ENCODE measurements at places on chromosomes 7 and 10. TPM values are rescaled to one million over a fixed set of nuclear protein-coding genes. Genes with fewer than 3 reads are reported as not detected.
A peak's percentile ranks its signal among the peaks of the same experiment; 100 is the strongest.

DNA sequence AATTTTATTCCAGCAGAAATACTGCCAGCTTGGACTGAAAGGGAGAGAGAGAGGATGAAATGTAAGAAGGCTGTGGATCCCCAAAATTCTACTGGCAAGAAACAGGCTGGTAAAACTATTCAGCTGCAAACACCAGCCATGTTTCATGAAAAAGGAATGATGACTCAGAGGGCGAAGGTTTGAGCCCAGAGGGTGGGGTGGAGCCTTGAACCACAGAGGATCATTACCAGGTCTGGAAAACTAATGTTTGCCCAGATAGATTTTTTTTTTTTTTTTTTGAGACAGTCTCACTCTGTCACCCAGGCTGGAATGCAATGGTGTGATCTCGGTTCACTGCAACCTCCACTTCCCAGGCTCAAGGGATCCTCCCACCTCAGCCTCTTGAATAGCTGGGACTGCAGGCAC, 41.7 kb upstream of the NRF1 start:
- H3K4me3 ChIP-seq = no peak overlapping the region
- H3K36me3 ChIP-seq = no peaks in the 10 kb centered on the region
- no peak overlapping the region for H3K27ac ChIP-seq
- H3K27me3 ChIP-seq = peaks cover 16% of the 10 kb centered on the region
- no peaks in the 10 kb centered on the region for H3K4me1 ChIP-seq

- no peak for DNase-seq
- H3K4me1 ChIP-seq = no peaks in the 10 kb centered on the region
- peaks cover 20% of the 10 kb centered on the region for H3K36me3 ChIP-seq
Measured at GRCh38 chr7:157241631-157242030, 95.2 kb upstream of the DNAJB6 start.

GRCh38 chr10:29735628-29736365, 101.0 kb upstream of the SVIL start:
- peaks cover 10% of the 10 kb centered on the region for H3K36me3 ChIP-seq
- peak; percentile 82 for DNase-seq
- peaks cover 32% of the 10 kb centered on the region for H3K4me1 ChIP-seq
- peak overlapping the region; percentile 86 for H3K4me3 ChIP-seq

DNA sequence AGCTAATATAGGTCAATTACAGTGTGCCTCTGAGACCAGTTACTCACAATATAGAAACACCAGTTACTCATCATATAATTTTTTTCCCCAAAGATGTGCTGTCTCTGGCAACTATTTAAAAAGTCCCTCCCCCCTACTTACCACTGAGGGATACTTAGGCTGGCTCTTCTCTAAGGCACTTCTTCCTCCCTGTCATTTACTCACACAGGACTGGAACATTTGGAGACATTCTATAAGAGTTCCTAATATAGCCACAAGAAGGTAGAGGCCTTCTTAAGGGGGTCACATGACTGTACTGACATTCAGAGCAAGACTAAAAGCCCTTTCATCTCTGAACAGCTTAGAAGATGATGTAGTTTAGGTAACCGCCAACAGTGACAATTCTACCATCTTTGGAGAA, 44.4 kb upstream of the SLIT1 start:
- H3K27ac ChIP-seq = no peak overlapping the region
- peaks cover 3% of the 10 kb centered on the region for H3K4me1 ChIP-seq
- H3K4me3 ChIP-seq = no peak overlapping the region
- H3K36me3 ChIP-seq = peaks cover 48% of the 10 kb centered on the region
- DNase-seq = no peak

Gene TBX20
- total RNA-seq = 0.17 TPM

DNA sequence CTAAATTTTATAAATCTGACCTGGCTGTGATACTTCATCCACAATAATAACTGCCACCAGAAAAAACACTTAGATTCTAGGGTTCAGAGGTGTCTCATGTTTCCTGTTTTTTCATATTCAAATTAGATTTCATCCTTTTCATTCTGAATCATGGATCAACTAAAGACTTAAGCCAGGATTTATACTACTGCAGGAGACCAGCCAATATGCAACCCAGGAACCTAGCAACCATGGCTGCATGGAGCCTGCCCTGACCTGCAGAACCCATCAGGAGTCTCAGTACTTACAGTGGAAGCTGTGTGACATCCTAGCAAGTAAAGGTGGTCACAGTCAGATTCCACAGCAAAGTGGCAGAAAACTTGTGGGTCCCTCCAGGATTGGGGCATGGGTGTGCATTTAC, 40.5 kb upstream of the RNF148 start:
- H3K36me3 ChIP-seq = no peaks in the 10 kb centered on the region
- no peak for DNase-seq
- H3K4me1 ChIP-seq = no peaks in the 10 kb centered on the region
- no peaks in the 10 kb centered on the region for H3K27me3 ChIP-seq
- H3K27ac ChIP-seq = no peak overlapping the region

Gene VWA2
- total RNA-seq = not detected

- no peak overlapping the region for H3K27ac ChIP-seq
- DNase-seq = no peak
- H3K27me3 ChIP-seq = no peaks in the 10 kb centered on the region
- no peak overlapping the region for H3K4me3 ChIP-seq
- no peaks in the 10 kb centered on the region for H3K36me3 ChIP-seq
- no peaks in the 10 kb centered on the region for H3K4me1 ChIP-seq
Measured at GRCh38 chr10:4944841-4945240, 18.4 kb upstream of the AKR1C1 start.

DNA sequence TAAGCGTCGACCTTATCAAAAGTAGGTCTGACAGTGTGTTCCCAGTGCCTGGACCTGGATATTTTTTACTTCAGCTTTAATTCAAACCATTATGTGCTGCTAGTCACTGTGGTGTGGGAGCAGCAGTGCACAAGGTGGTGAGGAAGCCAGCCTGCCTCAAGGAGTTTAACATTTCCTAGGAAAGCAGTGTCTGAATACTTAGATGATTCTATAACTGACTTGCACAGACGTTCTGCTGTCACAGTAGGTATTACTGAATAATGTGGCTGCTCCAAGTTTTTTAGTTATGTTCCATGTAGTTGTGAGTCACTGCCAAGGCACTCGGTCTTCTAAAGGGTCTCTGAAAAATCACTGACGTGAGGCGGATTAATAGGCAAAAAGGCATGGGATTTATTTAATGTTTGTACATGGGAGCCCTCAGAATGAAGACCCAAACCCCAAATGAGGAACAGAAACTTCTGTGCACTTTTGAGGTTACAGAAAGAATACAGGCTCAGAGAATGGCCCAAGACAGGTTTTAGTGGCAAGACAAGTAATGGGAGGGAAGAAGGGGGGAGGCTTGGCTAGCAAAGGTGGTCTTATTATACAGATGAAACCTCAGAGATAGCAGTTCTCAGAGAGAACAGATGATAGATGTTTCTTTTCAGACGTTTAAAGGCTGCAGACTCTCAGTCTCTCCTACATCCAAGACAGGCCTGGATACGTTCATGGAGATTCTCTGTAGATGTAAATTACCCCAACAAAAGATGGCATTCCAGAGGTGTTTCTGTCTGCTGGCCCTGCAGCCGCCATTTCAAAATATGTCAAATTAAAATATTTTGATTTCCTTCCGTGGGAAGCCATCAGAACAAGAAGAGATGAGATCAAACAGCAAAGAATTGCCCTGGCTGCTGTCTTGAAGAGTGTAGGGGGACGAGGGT, 209.3 kb downstream of the SDK1 start:
- H3K4me1 ChIP-seq = no peaks in the 10 kb centered on the region
- no peak for DNase-seq
- peaks cover 4% of the 10 kb centered on the region for H3K27me3 ChIP-seq
- H3K27ac ChIP-seq = no peak overlapping the region
- H3K4me3 ChIP-seq = no peak overlapping the region
- no peaks in the 10 kb centered on the region for H3K36me3 ChIP-seq

Gene SCART1
- total RNA-seq = 4.5 TPM

Gene ERVW-1
- total RNA-seq = not detected

DNA sequence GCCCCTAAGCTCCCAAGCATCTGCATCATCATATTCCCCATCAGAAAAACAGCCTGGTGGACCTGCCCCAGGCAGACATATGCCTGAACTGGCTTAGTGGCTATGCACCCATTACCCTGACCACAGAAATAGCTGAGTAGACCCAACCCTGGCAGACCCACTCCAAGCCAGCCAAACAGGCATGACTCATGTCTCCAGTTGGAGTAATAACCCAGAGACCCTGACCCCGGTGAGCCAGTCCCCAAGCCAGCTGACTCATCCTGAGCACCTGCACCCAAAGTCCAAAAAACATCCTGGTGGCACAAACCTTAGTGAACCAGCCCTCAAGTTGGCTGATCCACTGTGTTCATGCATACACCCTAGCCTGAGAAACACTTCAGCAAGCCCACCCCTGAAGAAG, 555.9 kb downstream of the GRID1 start:
- H3K4me1 ChIP-seq = no peaks in the 10 kb centered on the region
- H3K27me3 ChIP-seq = no peaks in the 10 kb centered on the region
- DNase-seq = no peak
- H3K36me3 ChIP-seq = no peaks in the 10 kb centered on the region

Measured in activated CD4-positive, alpha-beta T cell treated with anti-CD3 and anti-CD28 coated beads, Interleukin-2, amount 10 ng/mL, durations not matched to agents 7 days and 5 days (primary cell).